ENCODE measurements at places on chromosomes 7 and 10.

- DNase-seq: no peak
Observed at GRCh38 chr7:111486472-111487142, 75.7 kb downstream of the IMMP2L start.

GRCh38 chr7:79464051-79464450 is 10.6 kb upstream of the MAGI2 start:
- DNase-seq: no peak

DNA sequence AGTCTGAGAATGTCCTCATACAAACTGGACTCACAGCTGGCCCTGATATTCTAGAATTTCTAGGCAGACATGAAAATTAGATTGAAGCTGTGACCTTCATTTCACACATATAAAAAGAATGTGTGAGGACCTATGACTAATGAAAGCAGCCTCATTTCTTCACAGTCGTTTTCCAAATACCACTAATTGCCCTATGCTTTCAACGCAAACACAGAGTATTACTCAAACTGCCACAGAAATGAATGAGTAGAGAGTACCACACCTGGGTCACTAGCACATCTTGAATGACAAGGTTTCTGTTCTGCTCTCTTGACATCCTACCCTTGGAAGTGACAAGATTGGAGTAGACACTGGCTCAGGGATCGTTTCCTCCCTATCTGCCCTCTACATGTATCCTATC is 142.4 kb downstream of the C1GALT1 start:
- no peak for DNase-seq

DNA sequence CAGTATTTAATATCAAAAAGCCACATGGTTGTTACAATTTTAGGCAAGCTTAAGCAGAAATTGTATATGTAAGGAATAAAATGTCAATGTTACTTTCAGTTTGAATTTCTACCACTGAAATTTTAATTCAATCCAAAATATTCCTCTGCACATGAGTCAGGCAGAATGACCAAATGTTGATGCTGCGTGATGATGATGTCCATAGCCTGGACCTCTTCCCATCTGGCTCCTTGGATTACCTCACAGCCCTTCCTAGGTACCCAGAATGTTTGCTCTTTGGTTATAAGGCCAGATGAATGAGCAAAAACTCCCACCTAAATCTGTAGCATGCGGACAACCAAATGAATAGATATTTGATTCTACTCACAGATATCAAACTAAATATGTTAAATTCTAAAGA is 258.3 kb upstream of the IMMP2L start:
- DNase-seq: no peak

GRCh38 chr7:16061630-16062029 is 359.7 kb downstream of the CRPPA start:
- no peak for DNase-seq

- DNase-seq: no peak
Observed at GRCh38 chr7:55185321-55185802, 166.5 kb downstream of the EGFR start.

GRCh38 chr7:696812-697551 is 29.5 kb upstream of the DNAAF5 start:
- DNase-seq: no peak

DNA sequence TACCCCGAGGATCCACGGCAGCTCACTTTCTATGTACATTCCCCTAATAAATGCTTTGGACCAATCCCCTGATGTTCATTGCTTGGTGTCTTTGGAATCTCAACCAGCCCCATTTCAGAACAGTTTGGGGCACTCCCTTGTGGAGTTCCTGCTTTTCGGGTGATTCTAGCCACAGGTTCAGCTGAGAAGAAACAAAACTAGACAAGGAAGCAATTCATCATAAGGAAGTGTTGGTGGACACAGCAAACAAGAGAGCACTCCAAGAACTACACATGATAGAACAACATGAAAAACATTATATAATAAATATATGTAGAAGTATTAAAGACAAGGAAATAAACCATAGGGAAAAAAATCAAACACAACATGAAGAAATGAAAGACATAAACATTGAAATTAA is 6.0 kb upstream of the CCDC136 start:
- DNase-seq: no peak

- DNase-seq: no peak
Observed at GRCh38 chr10:124696446-124697392, 47.5 kb downstream of the FAM53B start.

DNA sequence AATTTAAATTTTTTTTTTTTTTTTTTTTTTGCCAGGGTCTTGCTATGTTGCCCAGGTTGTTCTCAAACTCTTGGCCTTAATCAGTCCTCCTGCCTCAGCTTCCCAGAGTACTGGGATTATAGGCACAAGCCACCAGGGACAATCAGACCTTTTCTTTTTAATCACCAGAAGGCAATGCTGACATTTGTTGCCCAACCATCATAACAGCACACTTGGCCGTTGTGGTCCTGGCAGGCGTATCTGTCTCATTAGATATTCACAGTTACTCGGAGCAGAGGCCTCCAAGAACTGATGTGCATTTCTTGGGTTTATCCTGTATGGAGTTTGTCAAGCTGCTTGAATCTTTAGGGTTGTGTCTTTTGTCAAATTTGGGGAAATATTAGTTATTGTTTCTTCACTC is 100.0 kb downstream of the SORCS3 start:
- no peak for DNase-seq

DNA sequence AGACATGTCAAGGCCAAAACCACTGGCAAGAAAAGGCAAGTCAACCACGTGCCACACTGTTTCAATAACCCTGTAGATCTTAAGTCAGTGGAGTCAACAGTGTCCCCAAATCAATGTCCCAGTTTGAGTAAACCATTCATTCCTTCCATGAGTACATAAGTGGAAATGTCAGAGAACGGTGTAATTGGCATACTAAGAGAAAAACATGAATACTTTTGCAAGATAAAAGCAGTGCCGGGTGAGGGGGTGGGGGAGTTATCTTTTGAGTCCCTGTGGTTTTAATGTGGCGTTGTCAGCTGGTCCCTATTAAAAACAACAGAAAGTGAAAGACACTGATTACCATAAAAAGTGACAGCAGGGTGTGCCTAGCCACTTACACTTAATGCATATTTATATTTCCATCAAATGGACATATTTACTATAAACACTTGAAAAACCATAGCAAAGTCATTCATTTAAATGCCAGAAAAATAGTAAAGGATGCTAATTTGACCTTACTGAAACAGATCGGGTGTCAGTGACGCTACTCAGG is 37.8 kb downstream of the RSU1 start:
- DNase-seq: no peak

DNA sequence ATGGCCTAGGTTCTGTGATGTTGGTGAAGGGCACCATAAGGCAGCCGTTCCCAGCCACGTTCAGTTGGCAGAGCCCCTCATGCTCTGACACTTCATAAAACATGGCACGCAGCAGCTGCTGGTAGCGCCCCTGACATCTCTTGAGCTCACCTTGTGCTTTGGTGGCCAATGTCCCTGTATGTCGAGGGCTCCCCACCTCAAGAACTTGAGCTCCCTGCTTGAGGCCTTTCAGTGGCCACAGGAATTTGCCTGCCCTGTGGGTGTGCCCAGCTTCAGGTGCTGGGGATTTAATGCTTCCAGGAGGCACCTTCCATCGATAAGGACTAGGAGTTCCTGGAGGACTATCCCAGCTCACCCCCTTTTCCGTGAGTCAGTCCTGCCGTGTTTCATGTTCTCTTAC is 9.5 kb upstream of the ZNF32 start:
- DNase-seq: no peak

- DNase-seq: no peak
Observed at GRCh38 chr10:132465193-132465888, 68.3 kb downstream of the PWWP2B start.

GRCh38 chr10:91185239-91185875 is 35.1 kb upstream of the PCGF5 start:
- DNase-seq: no peak

DNA sequence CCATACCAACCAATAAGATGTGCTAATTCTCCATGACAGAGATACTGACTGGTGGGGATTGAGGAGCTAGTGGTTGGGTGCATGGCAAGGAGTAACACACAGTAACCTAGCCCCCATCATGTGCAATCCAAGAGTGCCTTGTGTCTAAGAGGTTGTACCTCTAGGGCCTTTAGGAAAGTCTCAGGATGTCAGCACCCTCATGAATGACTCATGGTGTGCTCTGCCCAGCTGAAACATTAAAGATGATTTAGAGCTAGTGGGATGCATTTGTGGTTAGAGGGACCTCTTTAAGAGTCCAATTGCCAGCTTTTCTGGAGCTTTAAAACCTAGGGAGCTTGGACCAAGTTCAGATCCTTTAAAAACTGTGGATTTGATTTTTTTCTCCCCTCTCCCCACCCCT is 181.1 kb downstream of the HERPUD2 start:
- no peak for DNase-seq

Data from C1 segment of cervical spinal cord (tissue), 14 donors.